Foreskin fibroblast (primary cell): ENCODE measurements at places on chromosomes 2 and 18.

GRCh38 chr2:55518841-55519165 is 715 bp upstream of the CFAP36 start:
- DNase-seq: peak; percentile 18

DNA sequence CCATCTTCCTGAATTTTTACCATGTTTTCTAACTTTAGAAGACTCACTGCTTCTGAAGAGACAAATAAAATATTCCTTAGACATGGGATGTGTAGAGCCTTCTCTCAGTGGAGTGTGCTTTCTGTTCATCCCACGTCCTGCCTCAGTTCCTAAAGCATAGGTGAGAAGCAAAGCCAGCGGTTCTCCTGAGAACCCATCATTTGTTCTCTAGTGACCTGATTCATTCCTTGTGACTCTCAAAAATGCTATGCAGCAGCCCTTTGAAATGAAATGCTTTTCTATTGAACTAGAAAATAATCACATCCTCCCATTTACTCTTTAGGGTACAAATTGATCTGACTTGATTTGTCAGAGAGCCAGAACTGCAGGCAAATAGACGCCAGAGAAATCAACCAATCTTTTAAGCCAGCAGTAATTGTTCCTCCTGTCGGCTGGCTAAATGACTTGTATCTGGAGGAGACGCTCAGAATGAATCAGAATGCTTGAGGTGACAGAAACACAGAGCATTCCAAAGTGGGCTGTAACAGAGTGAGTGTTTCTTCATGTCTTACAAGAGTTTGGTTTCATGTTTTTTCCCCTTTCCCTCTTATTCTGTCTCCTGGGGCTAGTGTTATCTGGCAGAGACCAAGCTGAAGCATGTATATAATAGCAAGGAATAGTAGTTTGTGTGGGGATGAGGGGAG is 81.3 kb upstream of the TMEM178A start:
- DNase-seq: peak; percentile 85

GRCh38 chr2:238776003-238776760 is 71.7 kb upstream of the TWIST2 start:
- DNase-seq: no peak

- DNase-seq: no peak
Observed at GRCh38 chr2:100236166-100236565, 86.1 kb downstream of the LONRF2 start.

DNA sequence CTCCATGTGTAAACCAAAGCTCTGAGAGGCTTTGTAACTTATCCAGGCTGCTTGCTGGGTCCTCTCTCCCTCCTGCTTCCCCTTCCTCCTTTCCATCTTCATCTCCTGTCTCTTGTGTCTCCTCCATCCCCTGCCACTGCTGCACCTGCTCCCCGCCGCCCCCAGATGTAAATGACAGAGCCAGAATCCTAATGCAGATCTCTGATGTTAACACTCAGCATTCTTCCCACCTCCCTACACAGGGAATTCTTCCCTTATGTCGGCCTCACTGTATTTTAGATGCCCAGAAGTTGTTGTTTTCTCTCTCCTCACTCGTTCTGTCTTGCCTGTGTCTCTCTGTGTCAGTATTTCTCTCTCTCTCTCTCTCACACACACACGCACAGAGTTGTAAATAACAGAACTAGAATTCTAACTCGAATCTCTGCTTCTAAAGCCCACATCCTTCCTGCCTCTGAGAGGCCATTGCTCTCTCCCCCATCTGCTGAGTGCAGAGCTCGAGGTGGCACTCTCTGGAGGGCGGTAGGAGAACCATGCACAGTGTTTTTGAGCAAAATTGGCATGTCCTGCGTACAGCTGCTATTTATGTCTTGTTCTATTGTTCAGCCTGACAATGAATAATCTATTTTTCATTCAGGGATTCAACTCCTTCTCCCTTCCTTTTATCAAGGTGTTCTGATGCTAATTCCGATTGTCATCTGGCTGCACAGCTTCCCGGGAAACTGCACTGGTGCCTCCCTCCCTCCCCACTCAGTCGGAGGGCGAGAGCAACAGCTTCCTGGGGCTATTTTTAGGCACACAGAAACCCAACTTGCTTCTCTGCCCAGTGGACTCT is 219.9 kb downstream of the SH3RF3 start:
- no peak for DNase-seq

GRCh38 chr2:210337159-210337558 is 22.2 kb upstream of the MYL1 start:
- DNase-seq: no peak

- DNase-seq: peak; percentile 81
Observed at GRCh38 chr2:133718688-133719201, 150.5 kb upstream of the NCKAP5 start.

- DNase-seq: peak; percentile 59
Observed at GRCh38 chr18:22311301-22311700, 106.4 kb downstream of the CTAGE1 start.
